ENCODE measurements at places on chromosomes 16 and 17.

GRCh38 chr17:61431594-61432311 is 20.5 kb upstream of the TBX4 start:
- DNase-seq = peak; percentile 77

GRCh38 chr16:28136751-28137434 is 73.4 kb upstream of the GSG1L start:
- DNase-seq = peak; percentile 32

DNA sequence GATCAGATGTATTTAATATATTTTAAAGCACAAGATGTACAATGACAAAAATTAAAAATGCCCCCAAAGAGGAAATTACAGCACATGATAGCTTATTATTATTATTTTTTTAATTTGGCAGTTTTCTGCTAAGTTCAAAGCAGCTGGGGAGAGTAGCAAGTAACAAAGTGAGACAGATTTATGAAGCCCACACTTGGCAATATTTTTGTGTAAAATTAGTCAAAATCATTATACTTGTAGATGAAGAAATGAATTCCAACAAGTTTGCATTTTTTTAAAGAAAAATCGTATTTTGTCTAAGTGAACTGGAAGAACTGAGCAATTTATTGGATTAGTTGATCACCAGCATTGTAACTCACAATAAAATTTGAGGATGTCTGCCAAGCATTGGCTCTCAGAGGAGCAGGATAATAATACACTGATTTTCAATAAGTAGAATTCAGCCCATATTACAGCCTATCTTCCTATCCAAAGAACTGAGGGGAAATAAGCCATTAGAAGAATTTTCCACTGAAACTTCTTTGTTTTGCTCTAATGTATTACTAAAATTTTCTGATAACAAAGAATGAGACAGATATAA is 215.6 kb downstream of the MAP2K6 start:
- DNase-seq = no peak

- no peak for DNase-seq
These were observed 1.8 kb upstream of the WIPI1 start for GRCh38 chr17:68459037-68459639.

- DNase-seq = no peak
These were observed 9.0 kb downstream of the CBFA2T3 start for GRCh38 chr16:88967830-88968588.

GRCh38 chr17:71978435-71978834 is 142.4 kb upstream of the SOX9 start:
- no peak for DNase-seq

DNA sequence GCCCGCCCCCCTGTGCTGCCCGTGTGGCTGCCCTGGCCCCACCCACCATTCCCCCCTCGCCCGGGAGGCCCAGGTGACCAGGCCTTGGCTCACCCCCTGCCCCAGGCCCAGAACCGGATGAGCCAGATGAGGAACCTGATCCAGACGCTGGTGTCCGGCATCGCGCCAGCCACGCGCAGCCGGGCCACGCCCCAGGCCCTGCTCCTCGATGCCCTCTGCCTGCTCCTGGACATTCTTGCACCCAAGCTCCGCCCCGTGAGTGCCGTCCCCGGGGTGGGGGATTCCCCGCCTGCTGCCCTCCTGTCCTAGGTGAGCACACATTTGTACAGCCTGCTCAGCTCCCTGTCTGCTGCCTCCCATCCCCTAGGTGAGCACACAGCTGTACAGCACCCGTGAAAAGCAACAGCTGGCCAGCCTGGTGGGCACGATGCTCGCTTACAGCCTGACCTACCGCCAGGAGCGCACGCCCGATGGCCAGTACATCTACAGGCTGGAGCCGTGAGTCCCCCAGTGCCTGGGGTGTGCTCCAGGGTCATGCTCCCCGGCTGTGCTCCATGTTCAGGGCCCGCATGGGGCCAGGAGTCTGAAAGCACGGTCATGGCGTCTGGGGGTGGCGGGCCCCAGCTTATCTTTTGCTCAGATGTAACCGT is 4.8 kb downstream of the GNG13 start:
- no peak for DNase-seq

- peak; percentile 90 for DNase-seq
These were observed 834 bp upstream of the TXNDC11 start for GRCh38 chr16:11743308-11744074.

DNA sequence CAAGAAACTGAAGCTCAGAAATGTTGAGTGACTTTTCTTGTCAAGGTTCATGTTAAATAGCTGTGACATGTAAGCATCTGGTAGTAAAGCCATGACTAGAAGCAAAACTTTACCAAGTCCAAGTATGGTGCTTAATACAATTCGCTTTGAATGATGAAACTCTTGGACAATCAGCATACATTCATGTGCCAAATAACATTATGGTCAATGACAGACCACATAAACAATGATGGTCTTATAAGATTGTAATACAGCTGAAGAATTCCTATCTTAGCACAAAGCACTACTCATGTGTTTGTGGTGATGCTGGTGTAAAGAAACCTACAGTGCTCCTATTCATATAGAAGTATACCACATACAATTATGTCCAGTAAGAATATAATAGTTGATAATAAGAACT is 97.1 kb upstream of the RPRML start:
- DNase-seq = peak; percentile 17

DNA sequence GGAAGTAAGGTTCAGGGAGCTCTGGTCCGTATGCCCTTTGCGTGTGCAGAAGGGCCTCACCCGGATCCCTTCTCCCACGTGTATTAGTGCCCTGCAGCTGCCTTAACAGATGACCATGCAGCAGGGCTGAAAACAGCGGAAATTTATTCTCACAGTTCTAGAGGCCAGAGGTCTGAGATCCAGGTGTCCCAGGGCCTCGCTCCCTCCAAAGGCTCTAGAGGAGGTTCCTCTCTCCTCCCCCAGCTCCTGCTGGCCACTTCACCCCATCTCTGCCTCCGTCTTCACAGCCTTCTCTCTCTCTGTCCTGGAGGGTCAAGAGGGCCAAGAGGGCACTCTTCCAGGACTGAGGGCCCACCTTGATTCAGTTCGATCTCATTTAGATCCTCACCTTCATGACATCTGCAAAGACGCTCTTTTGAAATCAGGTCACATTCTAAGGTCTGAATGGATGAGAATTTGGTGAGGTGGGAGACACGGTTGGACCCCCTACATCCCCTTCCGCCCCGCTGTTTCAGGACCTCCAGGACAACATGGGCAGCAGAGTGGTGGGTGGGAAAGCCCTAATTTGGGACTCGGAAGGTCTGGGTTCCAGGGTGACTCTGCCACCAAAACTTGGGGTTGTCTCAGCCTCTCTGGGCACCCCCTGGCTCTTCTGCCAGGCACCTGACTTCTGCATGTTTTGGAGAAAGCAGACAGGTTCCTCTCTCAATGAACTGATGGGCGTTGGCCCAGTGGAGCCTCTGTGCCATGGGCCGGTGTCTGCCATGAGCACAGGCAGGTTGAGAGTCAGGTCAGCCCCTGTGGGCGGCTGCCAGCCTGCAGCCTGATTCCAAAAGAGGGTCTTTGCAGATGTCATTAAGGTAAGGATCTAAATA is 361.2 kb downstream of the SEC14L1 start:
- no peak for DNase-seq

DNA sequence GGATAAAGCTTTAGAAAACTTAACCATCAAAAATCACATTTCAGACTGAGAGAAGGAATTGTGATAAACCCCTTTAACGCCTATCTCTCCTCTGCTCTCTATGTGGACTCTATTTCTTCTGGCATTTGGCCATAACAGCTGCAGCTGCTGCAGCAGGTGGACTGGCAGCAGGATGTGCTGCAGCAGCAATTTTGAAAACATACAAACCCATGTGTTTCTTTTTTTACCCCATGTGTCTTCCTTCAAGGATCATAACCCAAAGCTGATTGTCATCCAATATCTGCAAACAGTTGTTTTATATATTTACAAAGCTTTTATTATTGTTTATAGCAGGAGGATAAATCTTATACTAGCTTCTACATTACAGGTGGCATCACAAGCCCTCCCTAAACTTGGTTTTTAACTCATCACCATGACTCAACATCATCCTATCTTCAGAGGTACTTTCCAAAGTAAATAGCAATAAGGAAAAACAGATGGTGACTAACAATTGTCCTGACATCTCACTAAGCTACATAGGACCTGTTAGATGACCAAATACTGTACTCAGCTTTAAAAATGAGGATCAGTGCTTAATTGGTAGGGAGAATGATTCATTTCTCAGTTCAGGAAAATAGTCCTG is 14.5 kb upstream of the KRTAP9-2 start:
- peak; percentile 33 for DNase-seq

GRCh38 chr17:48297825-48298224 is 132.2 kb downstream of the SKAP1 start:
- no peak for DNase-seq

DNA sequence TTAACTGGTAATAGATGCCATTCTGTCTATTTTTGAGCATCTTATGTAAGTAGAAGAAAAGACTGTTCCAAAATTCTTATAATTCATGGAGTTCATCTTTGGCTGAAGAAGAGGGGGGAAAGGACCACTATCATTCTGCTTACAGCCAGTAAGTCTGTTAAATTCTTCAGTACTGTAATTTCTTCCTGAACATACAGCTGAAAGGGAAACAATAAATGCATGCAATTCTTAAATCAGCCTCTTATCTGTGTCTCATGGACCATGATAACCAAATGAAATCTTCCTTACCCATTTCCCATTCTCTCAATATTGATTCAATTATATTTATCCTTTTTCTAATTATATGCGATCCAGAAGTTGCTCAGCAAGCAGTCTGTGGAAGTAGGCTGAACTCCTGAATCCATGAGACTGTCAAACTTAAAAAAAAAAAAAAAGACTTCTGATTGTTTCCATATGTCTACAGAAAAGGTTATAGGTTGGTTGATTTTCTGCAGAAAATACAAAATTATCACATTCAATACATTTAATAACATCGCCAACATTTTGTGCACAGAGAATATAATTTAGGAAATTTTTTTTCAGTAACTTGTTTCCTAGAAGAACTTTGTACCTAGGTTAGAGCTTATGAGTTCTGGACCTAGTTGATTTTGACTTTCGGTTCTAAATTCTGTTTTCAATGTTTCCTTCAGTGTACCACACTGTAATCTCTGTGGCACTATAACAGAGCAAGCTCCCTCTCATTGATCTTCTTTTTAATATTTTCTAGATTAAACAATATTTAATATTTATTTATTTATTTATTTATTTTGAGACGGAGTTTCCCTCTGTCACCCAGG is 1.2 kb upstream of the ABCA9 start:
- DNase-seq = no peak

- DNase-seq = peak; percentile 95
These were observed 369.2 kb downstream of the CDH13 start for GRCh38 chr16:82995924-82996441.

DNA sequence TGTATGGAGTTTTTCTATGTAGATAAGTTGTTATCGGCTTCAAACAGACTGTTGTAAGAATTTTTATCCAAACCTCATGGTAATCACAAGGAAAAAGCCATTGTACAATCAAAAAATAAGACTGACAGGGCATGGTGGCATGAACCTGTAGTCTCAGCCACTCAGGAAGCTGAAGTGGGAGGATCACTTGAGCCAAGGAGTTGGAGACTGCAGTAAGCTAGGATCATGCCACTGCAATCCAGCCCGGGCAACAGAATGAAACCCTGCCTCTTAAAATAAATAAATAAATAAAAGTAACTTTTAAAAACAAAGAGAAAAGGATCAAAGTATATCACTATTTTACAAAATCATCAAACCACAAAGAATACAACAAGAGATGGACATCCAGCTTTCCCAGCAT is 14.4 kb downstream of the OR1A1 start:
- no peak for DNase-seq

All from fibroblast of villous mesenchyme (primary cell).